Mammary epithelial cell (primary cell): ENCODE measurements at places on chromosomes 6 and 20.

DNA sequence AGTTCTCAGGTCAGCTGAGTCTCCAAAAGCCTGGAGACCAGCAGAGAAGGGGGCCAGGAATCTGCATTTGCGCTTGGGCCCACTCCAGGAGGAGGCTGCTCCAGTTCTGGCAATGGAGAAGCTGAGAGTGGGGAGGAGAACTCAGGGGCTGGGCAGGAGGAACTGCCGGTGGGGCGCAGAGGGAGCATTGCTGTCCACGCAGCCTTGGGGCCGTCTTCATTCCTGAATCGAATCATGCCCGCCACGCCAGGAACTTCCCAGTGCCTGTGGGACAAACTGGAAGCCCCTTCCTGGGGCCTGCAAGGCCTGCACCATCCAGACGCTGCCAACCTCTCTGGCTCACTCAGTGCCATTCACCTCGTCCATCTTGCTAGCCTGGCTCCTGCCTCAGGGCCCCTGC is 16.9 kb downstream of the RAB44 start:
- no peak for DNase-seq

DNA sequence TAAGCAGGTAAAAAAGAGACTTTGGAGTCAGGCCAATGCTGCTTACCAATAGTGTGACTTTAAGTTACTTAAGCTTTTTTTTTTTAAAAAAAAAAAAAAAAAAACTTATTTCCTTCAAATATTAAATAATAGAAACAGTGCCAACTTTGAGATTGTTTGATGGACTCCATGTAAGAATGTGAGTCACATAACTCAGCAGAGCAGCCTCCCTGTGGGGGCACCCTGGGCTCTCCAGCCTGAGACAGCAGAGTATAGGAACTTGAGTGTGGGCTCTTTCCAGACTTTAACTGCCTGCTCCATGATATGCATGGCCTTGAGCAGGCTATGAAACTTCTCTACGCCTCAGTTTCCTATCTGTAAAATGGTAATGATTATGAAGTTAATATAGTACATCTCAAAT is 113.3 kb upstream of the SAMD5 start:
- DNase-seq = no peak

- DNase-seq = no peak
These were observed 7.0 kb downstream of the SLC22A23 start for GRCh38 chr6:3449750-3450305.

- DNase-seq = no peak
These were observed at the start of the genes DEFB124 and REM1 for GRCh38 chr20:31474758-31475427. DEFB124 (minus strand) TSS chr20:31475127; CDS start chr20:31473013, 2,114 bp downstream. REM1 (plus strand) TSS chr20:31475288; CDS start chr20:31476446, 1,158 bp downstream.

DNA sequence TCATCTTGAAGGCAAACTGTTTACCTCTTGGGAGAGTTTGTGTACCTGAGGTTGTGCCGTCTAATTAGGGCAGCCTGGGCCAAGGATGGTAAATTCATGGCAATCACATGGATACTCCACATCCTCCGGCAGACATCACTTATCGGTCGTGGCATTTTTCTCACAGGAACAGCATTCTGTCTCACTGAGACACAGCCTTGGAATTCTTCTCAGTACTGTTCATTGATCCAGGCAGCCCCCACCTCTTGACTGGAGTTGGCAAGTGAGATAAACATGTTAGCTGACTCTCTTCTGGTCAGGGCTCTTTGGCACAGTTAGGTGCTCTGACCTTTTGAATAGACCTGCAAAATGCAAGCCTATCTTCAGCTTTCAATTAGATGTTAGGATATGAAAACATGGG is 511.4 kb upstream of the FLRT3 start:
- DNase-seq = no peak

DNA sequence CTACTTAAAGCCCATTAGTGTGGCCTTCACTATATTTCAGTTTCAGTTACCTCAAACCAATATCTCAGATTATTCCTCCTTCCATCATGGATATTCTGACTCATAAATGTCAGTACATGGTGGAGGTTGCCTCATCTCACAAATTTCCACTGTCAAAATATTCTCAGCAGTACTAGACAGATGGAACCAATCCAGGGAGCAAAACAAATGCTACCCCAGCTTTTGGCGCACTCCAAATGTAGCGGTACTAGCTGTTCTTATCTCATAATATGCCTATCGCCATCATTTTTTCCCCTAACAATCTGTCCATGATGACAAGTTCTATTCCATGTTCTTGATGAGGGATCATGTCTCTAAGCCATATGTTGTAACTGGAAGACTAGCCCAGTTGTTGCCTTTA is 1026.1 kb downstream of the KIF16B start:
- no peak for DNase-seq
